AG04449 (cell line): ENCODE measurements at places on chromosomes 6 and 20.
A peak's percentile ranks its signal among the peaks of the same experiment; 100 is the strongest.

- no peak for DNase-seq
Measured at GRCh38 chr6:7108964-7109836, 1.4 kb downstream of the RREB1 start.

DNA sequence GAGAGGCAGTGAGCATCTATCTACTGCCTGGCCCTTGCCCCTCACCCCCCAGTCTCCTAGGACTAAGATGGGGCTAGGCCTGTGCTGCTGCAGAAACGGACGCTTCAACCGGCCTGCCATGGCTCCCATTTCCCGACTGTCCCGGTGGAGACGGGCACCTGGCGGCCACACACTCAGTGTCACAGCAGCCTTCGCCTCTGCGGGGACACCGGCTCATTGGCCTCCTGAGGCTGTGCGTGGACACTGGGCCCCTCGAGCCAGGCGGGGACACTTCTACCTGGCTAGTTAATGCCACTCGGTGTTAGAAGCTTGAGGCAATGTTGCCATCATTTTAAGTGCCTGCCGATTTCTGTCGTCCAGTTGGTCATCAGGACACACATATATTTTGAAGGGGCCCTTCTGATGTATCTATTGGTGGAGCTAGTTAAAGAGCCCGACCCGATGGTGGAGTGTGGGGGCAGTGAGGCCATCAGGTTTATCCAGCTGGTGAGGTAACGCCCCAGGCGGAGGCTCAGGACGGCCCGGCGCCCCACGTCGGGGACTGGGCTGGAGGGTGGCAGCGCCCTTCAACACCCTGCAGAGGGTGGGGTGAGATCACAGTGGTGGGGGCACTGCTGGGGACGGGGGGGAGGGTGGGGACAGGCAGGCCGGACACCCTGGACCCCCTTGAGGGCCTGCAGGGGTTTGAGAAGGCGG is 58.9 kb upstream of the GATA5 start:
- DNase-seq: no peak

GRCh38 chr6:143149771-143150170 is 89.1 kb downstream of the AIG1 start:
- peak; percentile 28 for DNase-seq

DNA sequence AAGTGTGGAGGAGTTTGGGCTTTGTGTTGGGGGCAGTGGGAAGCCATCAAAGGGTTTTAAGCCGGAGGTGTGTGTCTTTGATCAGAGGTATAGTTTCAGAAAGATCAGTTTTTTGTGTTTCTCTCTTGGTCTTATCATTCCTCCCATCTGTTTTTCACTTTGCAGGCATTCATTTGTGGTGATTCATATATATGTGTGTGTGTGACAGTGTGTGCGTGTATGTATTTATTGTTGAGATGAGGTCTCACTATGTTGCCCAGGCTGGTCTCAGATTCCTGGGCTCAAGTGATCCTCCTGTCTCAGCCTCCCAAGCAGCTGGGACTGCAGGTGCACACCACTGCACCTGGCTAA is 11.1 kb upstream of the SERINC3 start:
- no peak for DNase-seq

DNA sequence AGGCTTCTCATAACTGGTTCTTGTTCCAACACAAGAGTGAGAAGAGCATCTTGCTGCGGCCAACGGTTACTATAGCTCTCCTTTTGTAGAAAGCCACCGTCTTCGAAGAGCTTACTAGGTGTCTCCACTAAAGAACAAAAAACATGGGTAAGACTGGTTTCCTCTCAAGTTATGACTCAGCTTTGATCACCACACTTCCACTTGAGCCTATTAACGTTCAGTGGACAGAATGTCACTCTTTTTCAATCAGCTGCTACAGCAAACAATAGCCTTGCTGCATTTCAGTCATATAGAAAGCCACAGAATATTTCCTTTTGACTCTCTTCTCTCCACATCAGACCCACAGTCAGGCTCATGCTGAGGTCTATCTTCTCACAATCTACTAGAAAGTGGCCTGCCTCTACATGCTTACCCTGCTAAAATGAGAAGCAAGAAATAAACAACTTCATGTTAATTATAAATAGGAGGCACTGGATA is 243.5 kb upstream of the PREP start:
- no peak for DNase-seq

GRCh38 chr6:108793516-108794251 is 54.5 kb upstream of the ARMC2 start:
- no peak for DNase-seq

GRCh38 chr6:56484669-56485068 is 158.0 kb downstream of the DST start:
- DNase-seq: no peak

- DNase-seq: no peak
Measured at GRCh38 chr20:39216195-39216594, 254.1 kb downstream of the DHX35 start.

GRCh38 chr20:49765846-49766541 is 46.6 kb upstream of the SLC9A8 start:
- DNase-seq: no peak

GRCh38 chr6:131005439-131006016 is 57.5 kb downstream of the EPB41L2 start:
- no peak for DNase-seq

DNA sequence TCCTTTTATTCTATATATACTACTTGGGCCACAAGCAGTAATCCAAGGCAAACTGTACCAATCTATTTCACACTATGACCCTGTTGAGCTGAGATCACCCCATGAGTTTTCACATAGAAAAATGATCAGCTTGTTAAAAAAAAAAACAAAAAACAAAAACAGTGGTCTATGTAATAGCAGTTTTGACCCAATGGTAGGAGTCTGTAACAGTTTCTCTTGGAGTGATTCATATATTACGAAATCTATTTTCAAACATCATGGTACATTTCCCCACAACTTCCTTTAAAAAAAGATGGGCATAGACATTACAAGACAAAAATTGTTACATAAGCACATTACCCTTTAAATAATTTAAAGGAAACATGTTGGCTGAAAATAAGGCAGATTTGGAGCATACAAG is 78.1 kb downstream of the PRSS35 start:
- DNase-seq: no peak

- no peak for DNase-seq
Measured at GRCh38 chr20:47356220-47356525, 326 bp downstream of the ZMYND8 start.

GRCh38 chr6:168865-169455 is 123.3 kb upstream of the DUSP22 start:
- DNase-seq: no peak

GRCh38 chr6:14711056-14711703 is 534.7 kb upstream of the JARID2 start:
- no peak for DNase-seq

- no peak for DNase-seq
Measured at GRCh38 chr6:109253366-109253765, 128.9 kb downstream of the CD164 start.

DNA sequence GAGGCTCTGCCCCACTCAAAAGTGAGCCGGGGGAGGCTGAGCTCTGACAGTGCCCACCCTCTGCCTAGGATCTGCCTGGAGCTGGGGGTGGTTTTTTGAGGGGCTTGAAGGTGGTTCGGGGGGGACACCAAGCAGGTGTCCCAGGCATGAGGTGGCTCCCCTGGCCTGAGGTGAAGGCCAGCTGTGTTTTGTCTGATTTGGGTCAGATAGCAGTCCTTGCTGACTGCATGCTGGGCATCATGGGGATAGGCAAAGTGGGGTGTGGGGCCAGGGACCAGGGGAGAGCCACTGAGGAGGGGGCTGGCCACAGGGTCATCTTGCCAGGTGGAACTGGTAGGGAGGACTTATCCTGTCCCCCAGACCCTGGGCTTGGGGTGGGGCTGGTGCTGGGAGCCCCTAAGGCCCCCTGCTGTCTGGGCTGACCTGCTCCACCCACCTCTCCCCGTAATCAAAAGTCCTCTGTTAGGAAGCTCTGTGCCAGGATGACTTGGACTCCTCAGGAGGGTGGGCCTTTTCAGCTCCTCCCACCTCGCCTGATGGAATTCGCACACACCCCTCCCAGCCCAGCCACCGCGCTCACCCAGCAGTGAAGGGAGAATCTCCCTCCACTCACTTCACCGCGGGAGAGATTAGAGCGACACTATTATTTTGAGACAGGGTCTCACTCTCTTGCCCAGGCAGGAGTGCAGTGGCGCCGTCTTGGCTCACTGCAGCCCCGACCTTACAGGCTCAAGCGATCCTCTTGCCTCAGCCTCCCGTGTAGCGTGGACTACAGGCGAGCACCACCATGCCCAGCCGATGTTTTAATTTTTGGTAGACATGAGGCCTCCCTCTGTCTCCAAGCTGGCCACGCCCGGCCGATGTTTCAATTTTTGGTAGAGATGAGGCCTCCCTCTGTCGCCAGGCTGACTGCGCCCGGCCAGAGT is 1.5 kb upstream of the COL9A3 start:
- DNase-seq: no peak

DNA sequence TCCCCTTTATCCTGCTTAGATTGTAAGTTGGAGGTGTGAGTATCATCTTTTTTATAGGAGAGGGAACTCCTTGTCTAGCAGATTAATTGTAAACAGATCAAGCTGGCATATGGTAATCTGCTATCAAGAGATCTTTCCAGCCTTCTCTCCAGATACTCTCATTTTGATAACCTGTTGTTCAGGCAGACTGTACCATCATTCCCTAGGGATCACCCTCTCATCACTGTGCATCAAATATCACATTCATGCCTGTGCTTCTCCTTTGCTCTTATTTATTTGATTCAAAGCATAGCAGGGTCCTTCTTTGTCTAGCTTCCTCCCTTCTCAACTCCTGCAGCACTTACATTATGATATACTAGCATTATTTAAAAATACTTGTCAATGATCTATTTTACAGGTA is 73.8 kb downstream of the LRRC1 start:
- DNase-seq: no peak

DNA sequence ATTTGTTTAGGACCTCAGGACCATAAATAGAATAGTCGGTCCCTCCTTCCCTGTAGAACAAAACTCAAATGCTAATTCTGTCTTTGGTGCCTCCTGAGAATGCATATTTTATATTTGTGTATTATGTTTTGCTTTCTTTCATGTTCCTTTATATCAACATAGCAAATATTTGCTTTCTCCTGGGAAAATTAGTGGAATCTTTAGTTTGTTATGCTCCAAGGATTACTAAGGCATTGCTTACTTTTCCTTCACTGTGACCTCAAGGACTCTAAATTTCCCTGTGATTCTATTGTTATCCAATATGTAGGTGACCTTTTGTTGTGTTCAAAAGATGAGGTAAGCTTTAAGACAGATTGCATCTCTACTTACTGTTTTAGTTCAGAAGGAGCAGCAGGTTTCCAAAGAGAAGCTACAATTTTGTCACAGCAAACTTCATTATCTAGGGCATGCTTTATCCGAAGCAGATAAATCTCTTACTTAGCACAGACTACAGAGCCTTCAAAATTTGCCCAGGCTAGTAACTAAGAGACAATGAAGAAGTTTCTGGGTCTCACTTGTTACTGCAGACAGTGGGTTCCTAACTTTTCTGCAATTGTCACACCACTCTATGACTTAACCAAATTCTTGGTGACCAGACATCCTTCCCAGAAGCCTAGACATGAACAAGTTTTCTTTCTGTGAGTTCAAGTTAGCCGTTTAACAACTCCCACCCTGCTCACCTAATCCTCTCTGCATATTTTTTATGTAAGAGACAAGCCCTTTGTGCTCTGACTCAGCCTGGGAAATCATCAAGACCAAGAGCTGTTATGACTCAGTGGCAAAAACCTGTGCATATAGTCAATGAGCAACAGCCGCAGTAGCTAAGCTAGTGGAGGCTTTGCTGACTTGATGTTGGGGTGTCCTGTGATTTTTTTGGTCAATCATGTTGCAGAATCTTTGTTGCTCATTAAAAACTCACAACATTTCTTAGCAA is 378.8 kb downstream of the QKI start:
- DNase-seq: peak; percentile 46

DNA sequence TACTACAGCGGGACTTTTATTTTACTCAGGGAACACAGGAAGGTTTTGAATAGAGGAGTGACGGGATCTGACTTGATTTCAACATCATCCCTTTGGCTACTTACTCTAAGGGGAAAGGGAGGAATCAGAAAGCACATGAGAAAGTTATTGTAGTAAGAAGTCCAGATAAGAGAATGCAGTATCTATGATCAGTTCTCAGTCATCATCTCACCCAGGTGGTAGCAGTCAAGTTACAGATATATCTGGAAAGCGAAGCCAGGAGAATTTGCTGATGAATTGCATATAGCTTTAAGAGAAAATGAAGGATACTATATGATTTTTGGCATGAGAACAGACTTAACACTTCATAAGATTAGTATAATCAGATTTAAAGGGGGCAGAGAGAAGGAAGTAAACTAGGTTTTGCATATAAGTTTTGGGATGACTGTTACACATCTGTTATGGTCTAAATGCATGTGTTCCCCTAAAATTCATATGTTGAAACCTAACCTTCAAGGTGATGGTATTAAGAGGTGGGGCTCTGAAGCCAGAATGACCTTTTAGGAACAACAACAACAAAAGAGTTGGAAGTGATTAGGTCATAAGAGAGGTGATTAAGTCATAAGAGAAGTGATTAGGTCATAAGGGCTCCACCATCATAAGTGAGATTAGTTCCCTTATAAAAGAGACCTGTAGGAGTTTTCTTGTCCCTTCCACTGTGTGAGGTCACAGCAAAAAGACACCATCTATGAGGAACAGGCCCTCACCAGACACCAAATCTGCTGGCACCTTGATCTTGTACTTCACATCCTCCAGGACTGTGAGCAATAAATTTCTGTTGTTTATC is 6.7 kb downstream of the RAD21L1 start:
- no peak for DNase-seq

- no peak for DNase-seq
Measured at GRCh38 chr20:36061754-36062153, 92.8 kb upstream of the EPB41L1 start.

GRCh38 chr6:137097526-137097925 is 52.8 kb upstream of the IL20RA start:
- no peak for DNase-seq

- no peak for DNase-seq
Measured at GRCh38 chr6:136734977-136735376, 57.3 kb downstream of the MAP3K5 start.

DNA sequence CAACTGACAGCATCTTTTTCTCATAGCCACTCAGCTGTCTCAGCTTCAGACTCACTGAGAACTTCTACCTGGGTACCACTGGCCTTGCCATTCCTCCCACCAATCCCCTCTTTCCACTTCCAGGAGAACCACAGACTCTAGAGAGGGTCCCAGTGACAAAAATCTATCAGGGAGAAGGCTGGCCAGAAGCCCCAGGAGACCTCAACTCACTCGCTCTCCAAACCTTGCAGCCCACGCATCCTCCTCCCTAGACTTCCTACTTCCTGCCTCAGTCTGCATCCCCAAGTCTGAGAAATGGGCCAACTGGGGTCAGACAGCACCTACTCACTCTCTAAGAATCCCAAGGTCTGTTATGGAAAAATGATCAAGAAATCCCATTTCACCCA is 1.2 kb downstream of the TMEM239 start:
- no peak for DNase-seq

GRCh38 chr20:58818586-58819285 is 32.0 kb downstream of the GNAS-AS1 start:
- peak; percentile 75 for DNase-seq

GRCh38 chr20:53691060-53691810 is 97.6 kb upstream of the ZNF217 start:
- no peak for DNase-seq

GRCh38 chr6:143107911-143108761 is 47.4 kb downstream of the AIG1 start:
- DNase-seq: no peak
